Activated CD8-positive, alpha-beta memory T cell treated with anti-CD3 and anti-CD28 coated beads, Interleukin-2, amount 50 U/mL, for 48 hours (primary cell): ENCODE measurements at places on chromosomes 3 and 15.

DNA sequence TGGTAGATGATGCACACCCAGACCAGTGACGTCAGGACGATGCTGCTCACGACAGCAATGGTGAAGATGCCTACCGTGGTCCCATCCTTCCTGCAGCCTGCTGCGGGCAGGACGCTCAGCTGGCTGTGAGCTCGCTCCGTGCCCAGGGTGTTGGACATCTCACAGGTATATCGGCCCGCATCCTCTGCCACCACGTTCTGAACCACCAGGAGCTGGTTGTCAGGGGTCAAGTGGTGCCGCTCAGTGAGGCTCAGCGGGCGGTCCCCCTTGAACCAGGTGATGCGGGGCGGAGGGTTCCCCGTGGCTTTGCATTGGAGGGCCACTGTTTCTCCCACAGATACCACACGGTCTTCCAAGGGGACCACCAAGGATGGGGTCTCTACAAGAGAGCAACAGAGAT, 117.8 kb downstream of the LRIG1 start:
- DNase-seq = no peak

- DNase-seq = no peak
These were observed 12.2 kb downstream of the MYLK start for GRCh38 chr3:123871946-123872345.

GRCh38 chr3:33717616-33717865, 513 bp downstream of the CLASP2 start:
- peak; percentile 82 for DNase-seq

DNA sequence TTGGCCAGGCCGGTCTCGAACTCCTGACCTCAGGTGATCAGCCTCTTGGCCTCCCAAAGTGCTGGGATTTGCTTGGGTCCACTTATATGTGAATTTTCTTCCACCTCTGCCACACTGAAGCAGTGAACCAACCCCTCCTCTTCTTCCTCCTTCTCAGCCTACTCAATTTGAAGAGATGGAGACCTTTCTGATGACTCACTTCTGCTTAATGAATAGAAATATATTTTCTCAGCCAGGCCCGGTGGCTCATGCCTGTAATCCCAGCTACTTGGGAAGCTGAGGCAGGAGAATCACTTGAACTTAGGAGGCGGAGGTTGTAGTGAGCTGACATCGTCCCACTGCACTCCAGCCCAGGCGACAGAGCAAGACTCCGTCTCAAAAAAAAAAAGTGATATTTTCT, 46.8 kb upstream of the GATM start:
- no peak for DNase-seq

GRCh38 chr3:186986816-186987215, 56.5 kb downstream of the ST6GAL1 start:
- DNase-seq = no peak

GRCh38 chr15:93382200-93382820, 293.3 kb upstream of the RGMA start:
- no peak for DNase-seq

- DNase-seq = no peak
These were observed 42.9 kb downstream of the RPN1 start for GRCh38 chr3:128607710-128608048.

DNA sequence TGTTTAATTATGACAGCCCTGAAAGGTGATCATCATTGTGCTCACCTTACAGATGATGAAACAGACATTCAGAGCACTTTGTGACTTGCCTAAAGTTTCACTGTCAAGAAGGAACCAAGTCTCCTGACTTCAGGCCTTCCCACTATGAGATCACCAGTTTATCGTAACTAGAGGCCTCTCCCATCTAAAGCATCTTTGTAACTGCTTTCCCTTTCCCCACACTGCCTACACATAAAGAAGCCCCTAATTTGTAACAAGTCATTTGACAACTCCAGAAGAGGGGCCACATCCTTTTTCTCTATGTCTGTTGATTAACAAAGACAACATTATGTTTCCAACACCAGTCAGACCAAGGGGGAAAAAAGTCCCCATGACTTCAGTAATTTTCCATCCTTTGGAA, 1.1 kb downstream of the KLHL6 start:
- DNase-seq = peak; percentile 18

DNA sequence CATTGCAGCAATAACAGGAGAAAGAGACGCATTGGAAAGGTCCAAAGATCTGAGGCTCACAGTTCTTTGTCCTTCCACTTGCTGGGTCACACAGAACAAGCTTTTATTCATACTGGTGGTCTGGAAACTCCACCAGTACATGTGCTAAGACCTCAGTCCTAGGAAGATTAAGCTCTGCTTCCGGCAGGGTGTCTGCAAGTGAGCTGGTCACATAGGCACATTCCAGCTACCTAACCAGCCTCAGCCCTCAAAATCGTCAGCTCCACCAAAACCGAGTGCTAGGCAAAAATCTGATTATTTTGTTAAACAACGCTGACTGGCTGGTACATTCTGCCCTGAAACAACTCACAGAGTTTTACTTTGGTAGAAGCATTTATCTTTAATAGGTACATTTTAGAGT, 2.2 kb downstream of the ZBED2 start:
- no peak for DNase-seq

GRCh38 chr3:193080821-193081365, 160.1 kb upstream of the PLAAT1 start:
- no peak for DNase-seq

GRCh38 chr3:9649791-9650521, 651 bp downstream of the MTMR14 start:
- no peak for DNase-seq

DNA sequence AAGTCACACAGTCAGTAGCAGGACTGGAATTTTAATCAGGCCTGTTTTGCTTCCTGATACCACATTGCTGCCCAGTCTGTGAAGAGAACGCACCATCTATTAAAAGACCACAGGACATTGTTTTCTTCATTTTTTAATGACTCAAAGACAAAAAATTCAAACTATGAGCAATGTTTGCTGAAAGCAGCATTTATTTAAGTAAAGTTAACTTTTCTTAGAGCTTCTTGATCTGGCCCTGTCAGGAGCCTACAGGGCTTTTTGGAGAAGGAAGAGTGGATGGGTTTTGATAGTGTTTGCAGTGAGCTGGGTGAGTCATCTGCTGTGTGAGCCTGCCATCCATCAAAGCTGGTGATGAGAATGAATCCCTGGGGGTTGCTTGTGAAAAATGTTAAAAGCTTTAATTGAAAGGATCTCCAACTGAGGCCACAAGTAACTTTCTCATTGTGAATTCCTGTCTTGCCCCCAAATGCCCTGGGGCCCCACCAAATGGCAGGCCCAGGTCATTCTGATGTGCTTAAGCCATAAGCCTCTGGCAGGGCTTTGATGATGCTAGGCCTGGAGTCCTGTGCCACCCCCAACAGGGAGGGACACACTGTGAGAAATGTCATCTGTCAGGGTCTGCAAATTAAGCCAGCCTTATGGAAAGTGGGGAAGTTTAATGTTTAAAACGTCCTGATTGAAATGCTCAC, 136.2 kb upstream of the PFN2 start:
- DNase-seq = no peak

GRCh38 chr15:34616613-34617012, 33.2 kb upstream of the GOLGA8B start:
- DNase-seq = no peak

- DNase-seq = no peak
These were observed 108.4 kb downstream of the SHQ1 start for GRCh38 chr3:72739531-72740466.
